ENCODE measurements at places on chromosomes 13 and 19.

GRCh38 chr19:3343619-3344502, 22.5 kb upstream of the NFIC start:
- peak; percentile 47 for DNase-seq

- no peak for DNase-seq
Observed at GRCh38 chr13:113412440-113412839, 40.8 kb downstream of the ADPRHL1 start.

GRCh38 chr13:26022538-26023292, 29.1 kb downstream of the SHISA2 start:
- DNase-seq, result no peak

- no peak for DNase-seq
Observed at GRCh38 chr19:10763411-10763810, 45.5 kb downstream of the DNM2 start.

DNA sequence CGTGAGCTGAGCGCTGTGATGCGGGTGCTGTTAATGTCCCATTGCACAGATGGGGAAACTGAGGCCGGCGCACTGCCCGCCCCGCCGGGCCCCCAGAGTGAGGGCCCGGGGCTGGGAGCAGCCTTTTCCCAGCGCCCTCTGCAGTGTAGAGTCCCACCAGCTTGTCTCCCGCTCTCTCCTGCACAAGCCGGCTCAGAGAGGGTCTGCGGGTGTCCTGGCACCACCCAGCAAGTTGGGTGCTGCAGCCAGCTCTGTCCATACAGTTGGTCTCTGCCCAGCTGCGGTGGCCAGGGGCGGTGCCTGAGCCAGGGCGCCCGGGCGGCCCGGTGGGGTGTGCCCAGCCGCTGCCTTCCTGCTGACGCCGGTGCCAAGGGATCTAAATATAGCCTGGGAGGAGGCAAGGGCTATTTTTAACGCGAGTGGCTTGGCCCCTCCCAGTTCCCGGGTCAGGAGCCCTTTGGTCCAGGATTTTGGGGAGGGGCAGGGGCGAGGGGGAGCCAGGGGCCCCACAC, 19.3 kb downstream of the GADD45B start:
- DNase-seq, result peak; percentile 20

DNA sequence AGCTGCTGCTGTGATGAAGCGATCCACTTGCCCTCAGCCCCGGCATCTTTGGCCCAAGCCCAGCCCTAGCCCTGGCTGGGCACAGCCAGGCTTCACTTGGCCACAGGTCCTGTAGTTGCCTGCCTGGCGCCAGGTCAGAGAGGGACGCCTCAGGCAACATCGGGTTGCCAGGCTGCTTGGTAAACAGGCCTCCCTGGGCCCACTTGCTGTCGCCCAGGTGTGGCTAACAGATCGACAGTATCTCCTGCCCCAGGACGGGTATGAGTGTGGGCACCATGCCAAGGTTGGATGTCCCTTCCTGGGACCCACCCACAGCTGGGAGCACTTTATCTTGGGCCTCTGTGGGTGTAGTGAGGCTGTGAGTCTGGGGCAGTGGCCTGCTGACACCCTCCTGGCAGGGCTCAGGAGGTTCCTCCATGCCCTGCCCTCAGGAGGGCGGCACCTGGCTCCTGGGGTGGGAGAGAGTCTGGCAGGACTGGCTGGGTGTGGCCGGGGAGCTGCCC, 27.8 kb downstream of the CARM1 start:
- DNase-seq, result peak; percentile 99

GRCh38 chr13:71587817-71588216, 279.2 kb downstream of the DACH1 start:
- DNase-seq, result no peak

- no peak for DNase-seq
Observed at GRCh38 chr13:31334547-31334946, 134.8 kb downstream of the B3GLCT start.

DNA sequence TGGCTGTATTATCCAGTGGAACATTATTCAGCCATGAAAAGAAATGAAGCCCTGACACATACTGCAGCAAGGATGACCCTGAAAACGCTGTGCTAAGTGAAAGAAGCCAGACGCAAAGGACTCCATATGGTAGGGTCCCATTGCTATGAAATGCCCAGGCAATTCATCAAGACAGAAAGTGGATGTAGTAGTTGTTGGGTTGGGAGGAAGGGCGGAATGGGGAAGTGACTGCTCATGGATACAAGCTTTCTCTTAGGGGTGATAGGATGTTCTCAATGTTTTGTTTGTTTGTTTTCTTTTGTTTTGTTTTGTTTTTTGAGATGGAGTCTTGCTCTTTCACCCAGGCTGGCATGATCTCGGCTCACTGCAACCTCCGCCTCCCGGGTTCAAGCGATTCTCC, 11.1 kb upstream of the CEACAM16 start:
- no peak for DNase-seq

DNA sequence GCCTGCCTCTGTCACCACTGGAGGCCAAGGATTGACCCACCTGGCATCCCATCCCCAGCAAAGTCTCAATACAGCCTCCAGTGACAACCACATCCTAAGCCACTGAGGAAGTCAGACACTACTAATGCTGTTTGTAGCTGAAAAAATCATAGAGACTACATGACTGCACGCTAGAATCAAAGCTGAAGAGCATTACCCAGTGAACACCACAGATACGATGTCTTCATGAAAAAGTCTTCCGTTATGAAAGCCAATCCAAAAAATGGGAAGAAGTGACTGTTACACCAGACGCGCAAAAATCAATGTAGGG, 11.1 kb upstream of the NUP62 start:
- no peak for DNase-seq

DNA sequence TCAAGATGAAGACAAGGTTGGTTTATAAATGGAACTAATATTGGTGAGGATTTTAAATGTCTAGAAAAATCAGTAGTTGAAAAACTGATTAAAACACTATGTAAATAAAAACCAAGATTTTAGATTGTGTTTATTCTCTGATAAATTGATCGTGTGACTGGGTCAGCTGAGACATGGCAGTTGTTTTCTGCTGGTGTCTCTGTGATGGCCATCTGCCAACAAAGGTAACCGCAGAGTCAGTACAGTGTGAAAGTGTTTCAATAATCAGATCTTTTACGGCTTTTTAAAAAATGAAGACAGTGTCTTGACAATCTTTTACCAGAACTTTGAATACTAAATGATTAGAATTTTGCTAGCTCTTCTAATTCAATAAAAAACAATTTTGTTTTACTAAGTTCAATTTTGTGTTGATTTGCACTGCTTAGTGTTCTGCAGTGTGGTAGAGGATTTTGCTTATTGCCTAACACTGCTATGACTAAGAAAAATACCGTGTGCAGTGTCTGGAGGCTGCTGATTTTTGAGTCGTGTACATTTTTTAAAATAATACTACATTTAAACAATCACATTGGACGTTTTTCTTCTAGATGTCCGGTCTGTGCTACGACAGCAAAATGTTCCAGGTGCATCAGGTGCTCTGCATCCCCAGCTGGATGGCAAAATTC, 32.7 kb upstream of the GPR183 start:
- peak; percentile 58 for DNase-seq

DNA sequence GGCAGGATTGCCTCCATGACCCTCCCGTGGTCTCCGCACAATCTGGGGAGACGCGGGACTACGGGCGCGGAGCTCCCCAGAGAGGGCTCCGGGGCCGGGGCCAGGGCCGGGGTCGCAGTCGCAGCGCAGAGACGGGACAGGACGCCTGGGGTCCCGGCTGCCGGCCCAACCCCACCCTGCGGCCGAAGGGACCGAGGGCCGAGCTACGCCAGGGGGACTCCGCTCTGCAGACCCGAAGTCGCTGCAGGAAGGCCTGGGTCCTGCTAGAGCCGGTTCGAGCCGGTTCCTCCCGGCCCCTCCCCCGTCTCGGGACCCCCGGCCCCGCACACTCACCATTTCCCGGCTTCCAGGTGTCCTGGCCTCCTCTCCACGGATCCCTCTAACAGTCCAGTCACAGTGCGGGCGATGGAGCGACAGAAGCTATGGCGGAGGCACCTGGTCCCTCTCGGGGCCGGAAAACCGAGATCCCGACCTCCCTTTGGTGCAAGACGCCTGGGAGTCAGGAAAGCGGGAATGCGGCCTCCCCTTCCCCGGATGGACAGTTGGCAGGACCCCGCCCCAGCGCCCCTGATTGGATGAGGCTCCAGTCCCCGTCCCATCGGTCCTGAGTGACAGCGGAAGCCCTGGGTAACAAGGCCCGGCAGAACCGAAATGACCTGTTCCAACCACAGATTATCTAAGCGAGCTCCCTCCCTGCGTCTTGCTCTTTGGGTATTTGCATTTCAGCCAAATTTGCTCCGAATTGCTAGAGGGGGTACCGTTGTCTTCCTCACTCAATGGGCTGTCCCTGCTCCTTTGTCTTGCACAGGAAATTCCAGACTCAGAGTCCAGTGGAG, at the start of gene ZNF625:
Gene ZNF625 (minus strand): TSS at position 512 of the 836 bp plus-strand sequence. CDS start 176 bp downstream, at position 336.
- peak; percentile 81 for DNase-seq

DNA sequence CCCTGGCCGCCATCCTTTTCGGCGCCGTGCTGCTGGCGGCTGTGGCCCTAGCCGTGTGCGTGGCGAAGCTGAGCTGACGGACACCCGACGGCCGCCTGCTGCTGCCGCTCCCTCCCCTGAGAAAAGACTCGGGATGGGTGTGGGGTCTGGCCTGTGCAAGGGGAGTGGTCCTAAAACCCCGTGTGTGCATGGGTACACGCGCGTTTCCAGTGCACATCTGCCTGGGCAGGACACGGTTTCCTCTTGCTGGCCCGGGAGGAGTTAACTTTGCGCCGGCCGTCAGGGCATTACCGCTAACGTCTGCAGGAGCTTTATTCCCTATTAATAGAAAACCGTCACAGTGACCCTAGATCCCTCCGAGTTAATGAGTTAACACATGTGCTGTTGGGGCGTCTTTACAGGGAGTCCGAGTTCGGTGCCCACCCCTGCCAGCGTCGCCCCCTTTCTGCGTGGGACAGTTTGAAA, 1.3 kb downstream of the RGS9BP start:
- DNase-seq, result no peak

DNA sequence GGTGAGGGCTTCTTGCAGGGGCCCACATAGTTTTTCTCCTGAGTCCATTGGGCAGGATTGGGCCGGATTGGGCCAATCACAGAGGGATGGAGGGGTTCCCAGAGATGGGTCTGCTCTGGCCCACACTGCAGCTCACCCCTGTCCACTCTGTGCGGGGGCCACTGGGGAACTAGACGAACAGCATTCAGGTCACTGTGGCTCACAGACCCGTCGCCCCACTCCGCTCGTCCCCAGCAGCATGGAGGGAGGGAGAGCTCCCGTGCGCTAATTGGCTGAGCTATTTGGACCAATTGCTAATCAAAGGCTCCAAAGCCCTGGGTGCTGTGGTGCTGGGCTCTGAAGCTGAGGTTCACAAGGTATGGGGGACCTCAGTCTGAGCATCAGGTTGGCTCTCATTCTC, 11.3 kb downstream of the NACC1 start:
- no peak for DNase-seq

- no peak for DNase-seq
Observed at GRCh38 chr13:42119875-42120274, 71.4 kb downstream of the DGKH start.

DNA sequence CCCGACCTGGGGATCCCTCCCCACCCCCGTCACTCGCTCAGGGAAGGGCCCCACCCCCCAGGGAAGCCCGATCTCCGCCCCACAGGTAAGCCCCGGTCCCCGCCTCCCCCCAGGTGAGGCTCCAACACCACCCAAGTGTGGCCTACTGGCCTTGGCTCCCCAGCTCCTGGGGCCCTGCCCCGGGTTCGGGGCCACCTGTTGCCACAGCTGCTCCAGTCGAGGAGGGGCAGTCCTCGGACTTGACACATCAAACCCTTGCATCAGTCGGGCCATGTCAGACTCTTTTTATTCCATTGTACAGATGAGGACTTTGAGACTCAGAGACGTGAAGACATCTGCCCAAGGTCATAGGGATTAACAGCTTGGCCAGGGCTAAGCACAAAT, 512 bp downstream of the CC2D1A start:
- no peak for DNase-seq

GRCh38 chr13:20921572-20921971, 19.0 kb upstream of the XPO4 start:
- no peak for DNase-seq
